ENCODE measurements at places on chromosomes 2 and 18. TPM values are rescaled to one million over a fixed set of nuclear protein-coding genes. Genes with fewer than 3 reads are reported as not detected.

Gene CDK15
- total RNA-seq = 16.0 TPM

Gene CPO
- total RNA-seq = 0.17 TPM

Gene EPB41L5
- total RNA-seq = 14.3 TPM

Gene ZSWIM2
- total RNA-seq = not detected

Gene DRC1
- not detected for total RNA-seq

Gene TRAPPC8
- 70.5 TPM for total RNA-seq

Gene SLC9A4
- total RNA-seq = not detected

Gene SLC35F5
- 144 TPM for total RNA-seq

Measured in smooth muscle cell of trachea (primary cell).